ENCODE measurements at places on chromosomes 5 and 9. TPM values are rescaled to one million over a fixed set of nuclear protein-coding genes. Genes with fewer than 3 reads are reported as not detected.

DNA sequence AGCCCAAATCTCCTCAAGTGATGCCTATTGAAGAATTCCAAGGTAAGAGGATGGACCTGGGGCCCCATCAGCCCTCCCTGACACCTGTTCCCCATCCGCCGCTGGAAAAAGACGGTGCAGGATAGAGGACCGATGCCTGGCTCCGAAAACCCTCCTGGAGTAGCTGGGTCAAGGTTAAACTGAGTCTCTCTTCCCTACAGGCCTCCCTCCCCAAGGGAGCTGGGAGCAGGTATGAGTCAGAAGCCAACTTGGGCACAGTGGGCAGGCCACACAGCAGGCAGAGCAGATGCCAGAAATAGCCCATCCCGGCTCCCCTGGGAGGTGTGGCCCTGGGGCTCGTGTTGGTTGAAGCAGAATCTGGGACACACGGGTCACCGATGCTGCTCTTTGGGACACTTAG lies 75.6 kb downstream of the NTNG2 start:
- DNase-seq = no peak

DNA sequence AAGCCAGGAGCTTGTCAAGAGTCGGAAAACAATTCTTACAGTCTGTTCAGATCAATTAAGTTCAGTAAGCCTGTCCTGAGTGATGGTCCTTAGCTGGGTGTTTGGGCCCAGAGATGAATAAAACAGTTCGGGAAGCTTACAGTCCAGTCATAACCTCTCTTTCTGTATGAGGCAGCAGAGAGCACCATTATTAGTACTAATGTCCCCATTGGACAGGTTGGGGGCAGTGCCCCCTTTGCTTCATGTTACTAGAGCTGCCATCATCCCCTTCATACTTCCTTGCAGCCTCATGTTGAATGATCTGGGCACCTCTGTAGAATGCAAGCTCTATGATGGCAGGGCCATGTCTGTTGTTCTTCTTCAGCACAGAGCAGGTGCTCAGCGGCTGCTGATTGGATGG lies 9.8 kb downstream of the DOCK2 start:
- no peak for DNase-seq

- DNase-seq = no peak
These were observed 154.7 kb upstream of the RUSC2 start for GRCh38 chr9:35335164-35335563.

Gene ECM2
- 38.4 TPM for total RNA-seq

GRCh38 chr5:154166901-154167791 lies 23.4 kb upstream of the GALNT10 start:
- DNase-seq = no peak

Gene NEUROG1
- not detected for total RNA-seq

- no peak for DNase-seq
These were observed 219.3 kb downstream of the CEMIP2 start for GRCh38 chr9:71549023-71549422.

Gene MATR3
- 204 TPM for total RNA-seq

GRCh38 chr5:143402553-143403333 lies 743 bp downstream of the NR3C1 start:
- DNase-seq = peak; percentile 70

DNA sequence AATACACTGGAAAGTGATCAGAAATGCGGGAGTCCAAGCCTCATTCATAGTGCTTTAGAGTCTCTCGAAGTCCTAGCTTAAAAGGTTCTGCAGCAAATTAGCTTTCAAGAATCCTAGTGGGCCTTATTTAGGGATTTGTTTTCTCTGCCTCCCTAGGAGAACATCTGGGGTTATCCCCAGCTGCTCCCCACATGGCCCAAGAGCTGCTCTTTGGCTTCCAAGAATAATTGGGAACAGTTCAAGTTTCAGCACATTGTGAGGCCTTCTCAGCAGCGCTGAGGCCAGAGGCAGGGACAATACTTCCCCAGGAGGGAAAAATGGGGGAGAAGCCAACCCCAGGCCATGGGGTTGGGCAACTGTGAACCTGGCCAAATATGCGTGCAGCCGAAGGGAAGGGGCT lies 108.7 kb downstream of the LIFR start:
- DNase-seq = peak; percentile 60

DNA sequence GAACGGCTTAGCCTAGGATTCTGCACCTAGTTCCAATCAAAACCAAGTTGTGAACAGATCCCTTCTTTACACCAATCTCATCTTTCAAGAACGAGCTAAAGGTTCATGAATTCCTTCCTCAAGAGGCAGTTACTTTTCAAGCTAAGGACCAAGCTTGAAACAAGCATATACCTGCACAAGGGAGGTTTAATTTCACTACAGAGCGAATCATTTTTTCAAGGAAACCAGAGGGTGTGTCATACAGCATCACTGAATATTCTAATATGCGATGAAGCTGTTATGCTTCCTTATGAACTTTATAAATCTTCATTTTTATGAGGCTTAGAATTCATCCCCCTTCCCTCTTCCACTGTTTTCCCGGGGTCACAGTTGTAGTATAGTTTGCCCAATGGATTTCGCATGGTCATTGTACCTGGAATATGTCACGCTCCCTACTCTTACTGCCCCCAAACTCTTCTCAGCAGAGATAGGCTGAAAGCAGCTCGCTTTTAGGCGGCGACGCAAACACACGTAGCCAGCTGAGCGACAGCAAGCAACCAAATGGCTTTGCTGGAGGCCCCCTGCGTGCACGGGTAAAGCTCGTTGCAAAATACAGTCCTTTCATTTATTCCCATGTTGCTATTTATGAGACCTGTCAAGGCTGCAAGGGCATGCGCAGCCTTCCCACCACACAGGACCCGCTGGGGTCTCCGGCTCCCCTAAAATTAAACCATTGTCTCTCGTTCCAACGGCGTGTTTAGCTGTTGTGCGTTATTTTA lies 832 bp downstream of the LMBRD2 start:
- DNase-seq = no peak

Gene C9orf152
- total RNA-seq = 0.33 TPM

GRCh38 chr9:38244971-38245370 lies 147.5 kb upstream of the ALDH1B1 start:
- no peak for DNase-seq

Gene GPX8
- total RNA-seq = 58.7 TPM

Gene SPINK7
- not detected for total RNA-seq

DNA sequence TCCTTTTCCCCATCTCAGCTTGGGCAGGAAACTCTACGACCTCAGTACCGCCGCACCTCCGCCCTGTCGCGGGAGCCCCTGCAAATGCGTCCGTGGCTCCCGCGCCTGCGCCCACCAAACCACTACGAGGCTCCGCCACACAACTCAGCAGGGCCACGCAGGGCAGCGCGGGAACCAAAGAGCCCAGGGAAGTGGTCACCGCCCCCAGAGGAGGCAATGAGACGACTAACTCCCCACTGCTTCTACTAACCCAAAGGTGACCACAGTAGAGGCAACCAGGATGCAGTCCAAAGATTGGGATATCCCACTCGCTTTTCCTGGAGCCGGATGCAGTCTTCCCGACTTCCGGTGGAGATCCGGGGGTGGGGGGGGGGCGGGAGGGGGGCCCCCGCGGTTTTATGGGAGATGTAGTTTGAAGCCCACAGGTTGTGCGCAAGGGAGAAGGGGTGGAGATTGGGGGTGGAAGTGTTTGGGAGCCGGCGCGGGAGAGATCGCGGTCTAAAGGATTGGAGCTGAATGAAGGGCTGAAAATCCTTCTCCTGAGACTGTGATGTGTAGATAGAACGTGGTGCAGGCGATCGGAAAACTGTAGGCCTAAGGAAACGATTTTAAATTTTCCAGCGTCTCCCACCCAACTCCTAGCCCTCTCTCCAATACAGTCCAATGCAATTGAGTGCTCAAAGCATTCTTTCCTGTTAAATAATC lies at the start of gene NUDT12:
Gene NUDT12, minus strand, starts transcription at position 337 of the 705 bp plus-strand sequence. CDS start 2,541 bp downstream, outside the sequence.
- peak; percentile 68 for DNase-seq

Gene ZBTB26
- total RNA-seq = 6.0 TPM

- no peak for DNase-seq
These were observed 776 bp upstream of the RANBP17 start for GRCh38 chr5:170860818-170861666.

GRCh38 chr5:61263072-61263471 lies 69.0 kb upstream of the ZSWIM6 start:
- no peak for DNase-seq

DNA sequence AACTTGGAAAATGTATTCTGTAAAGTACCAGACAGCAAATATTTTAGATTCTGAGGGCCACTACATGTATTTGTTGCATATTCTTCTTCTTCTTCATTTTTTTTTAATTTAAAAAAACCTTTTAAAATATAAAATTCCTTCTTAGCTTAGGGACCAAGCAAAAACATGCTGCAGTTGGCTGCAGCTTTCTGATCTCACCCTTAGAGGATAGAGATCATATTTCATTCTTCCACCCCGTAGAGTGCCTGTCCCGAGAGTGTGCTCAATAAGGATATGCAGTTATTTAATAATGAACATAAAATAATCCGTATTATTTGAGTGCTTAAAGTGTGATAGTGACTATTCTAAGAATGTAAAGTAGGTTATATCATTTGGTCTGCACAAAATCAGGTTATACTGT lies 204.2 kb upstream of the CD180 start:
- no peak for DNase-seq

Gene CDH9
- total RNA-seq = not detected

GRCh38 chr9:113868501-113868900 lies 7.6 kb upstream of the ZNF618 start:
- no peak for DNase-seq

GRCh38 chr9:132020272-132020671 lies 59.4 kb downstream of the MED27 start:
- DNase-seq = no peak

- no peak for DNase-seq
These were observed 10.3 kb downstream of the OCLN start for GRCh38 chr5:69502767-69503488.

Gene SARDH
- 9.5 TPM for total RNA-seq

Gene TUSC1
- 15.4 TPM for total RNA-seq

Gene ACER2
- total RNA-seq = 3.0 TPM

DNA sequence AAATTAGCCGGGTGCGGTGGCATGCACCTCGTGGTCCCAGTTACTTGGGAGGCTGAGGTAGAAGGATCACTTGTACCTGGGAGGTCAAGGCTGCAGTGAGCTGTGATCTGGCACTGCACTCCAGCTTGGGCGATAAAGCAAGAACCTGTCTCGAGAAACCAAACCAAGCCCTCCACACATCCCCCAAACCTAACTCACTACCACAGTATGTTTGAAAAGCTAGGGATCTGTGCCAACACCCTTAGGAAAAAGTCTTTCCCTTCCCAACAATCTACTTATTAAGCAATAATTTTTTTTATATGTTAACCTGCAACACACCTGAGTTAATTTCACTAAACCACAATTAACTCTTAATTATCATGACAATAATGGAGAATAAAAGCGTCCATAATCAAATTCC lies 2.2 kb downstream of the UBTD2 start:
- DNase-seq = no peak

DNA sequence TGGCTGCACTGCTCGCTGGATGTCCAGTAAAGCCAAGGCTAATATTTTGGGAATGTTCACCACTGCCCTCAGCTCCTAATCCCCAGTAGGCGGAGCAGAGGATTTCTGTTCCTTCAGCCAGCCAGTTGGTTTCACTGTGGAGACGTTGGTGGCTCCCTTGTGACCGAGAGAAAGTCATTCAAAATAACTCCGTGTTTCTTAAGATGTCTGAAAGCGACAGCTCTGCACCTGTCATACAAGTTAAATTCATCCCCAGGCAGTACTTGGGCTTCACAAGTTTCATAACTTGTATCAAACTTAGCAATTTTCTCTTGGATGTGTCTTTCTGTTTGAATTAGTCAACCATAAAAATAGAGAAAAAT lies 382 bp upstream of the CDKN2B start:
- no peak for DNase-seq

DNA sequence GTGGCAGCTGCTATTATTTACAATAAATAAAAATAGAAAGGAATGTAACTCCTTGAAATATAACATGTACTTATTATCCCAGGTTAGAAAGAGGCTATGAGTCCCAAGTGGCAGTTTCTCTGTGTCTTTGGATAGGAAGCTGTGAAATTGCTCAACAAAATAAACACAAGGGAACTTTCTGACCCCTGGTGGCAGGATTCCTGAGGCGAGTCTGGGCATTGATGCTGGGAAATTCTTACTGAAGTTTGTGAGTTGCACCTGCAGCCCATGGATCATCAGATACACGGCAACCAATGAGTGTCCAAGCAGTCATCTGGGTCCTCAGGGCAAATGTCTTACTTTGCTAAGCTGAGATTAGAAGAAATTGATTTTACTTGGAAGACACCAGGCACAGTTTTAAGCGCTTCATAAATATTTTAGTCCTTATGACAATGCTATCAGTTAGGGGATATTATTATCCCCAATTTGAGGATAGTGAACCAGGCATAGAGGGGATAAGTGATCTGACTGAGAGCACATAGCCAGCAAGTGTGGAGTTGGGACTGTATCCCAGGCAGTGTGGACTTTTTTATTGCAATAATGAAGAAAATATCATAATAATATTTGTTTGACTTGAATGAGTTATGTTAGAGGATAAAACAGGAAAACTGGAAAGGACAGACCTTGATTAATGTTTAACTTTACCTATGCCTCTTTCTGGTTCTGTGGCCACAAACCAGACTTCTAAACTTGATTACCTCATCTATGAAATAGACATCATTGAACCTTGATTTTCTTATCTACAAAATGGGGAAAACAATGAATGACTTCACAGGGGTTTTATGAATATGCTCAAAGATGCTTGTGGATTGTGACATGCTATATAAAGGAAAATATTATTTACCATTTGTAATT lies 265.5 kb upstream of the ADAMTSL1 start:
- peak; percentile 28 for DNase-seq

- DNase-seq = no peak
These were observed 10.8 kb upstream of the CCDC152 start for GRCh38 chr5:42745856-42746255.

Gene DND1
- total RNA-seq = 0.69 TPM

Gene FAM169A
- total RNA-seq = 13.3 TPM

- DNase-seq = no peak
These were observed 241.4 kb upstream of the SLC24A2 start for GRCh38 chr9:20030221-20030620.

- DNase-seq = no peak
These were observed 210.0 kb downstream of the HINT1 start for GRCh38 chr5:130955041-130955440.

- DNase-seq = no peak
These were observed 256.3 kb downstream of the KIAA0825 start for GRCh38 chr5:94361832-94362796.

DNA sequence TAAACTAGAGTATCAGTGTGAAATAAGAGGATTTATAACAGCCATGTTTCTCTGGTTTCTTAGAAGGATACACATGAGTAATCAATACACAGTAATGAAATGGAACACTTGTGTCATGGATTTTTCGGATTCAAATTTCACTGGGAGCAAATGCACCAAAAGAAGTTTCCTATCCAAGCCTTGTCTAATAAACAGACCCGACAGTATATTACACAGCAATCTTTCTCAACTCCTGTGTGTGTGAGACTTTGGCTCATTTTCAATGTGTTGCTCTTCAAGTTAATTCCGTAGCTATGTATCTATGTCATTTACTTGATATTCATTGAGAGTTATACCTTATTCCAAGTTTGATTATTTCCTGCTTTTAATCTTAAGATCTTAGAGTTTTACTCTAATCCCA lies 930.2 kb downstream of the MAT2B start:
- DNase-seq = no peak

- DNase-seq = no peak
These were observed 56.5 kb downstream of the MACROH2A1 start for GRCh38 chr5:135342551-135342875.

GRCh38 chr5:133849116-133849515 lies 119.3 kb downstream of the C5orf15 start:
- DNase-seq = no peak

Gene SLC45A2
- total RNA-seq = not detected
